ENCODE measurements at places on chromosomes 6 and 20.

DNA sequence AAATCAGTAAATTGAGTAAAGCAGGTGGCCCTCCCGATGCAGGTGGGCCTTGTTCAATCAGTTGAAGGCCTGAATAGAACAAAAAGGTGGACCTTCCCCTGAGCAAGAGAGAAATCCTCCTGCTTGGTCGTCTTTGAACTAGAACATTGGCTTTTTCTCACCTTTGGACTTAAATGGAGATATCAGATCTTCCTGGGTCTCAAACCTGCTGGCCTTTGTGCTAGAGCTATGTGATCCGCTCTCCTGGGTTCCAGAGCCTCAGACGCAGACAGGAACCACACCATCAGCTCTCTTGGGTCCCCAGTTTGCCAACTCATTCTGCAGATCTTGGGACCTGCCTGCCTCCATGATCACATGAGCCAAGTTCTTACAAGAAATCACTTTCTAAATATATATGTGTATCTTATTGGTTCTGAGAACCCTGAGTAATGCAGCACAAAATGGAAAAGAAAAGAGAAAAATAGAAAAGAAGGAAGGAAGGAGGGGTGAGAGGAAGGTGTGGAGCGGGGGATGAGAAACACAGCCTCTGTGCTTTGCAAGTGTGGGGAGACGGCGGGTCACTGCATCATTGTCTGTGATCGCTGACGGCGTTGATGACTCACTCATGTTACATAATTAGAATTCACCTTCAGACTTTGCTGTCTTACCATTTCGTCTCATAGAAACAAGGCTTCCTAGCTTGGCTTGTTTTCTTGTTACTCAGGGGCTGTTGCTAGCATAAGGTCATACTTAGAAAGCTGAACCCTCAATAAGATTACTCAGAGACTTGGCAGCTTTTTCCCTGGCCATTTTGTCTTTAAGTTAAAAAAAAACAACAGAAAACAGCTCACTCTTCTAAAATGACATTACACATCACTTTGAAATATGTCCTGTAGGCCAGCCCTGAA lies 85.7 kb upstream of the NEDD9 start:
- no peak for DNase-seq

- no peak for DNase-seq
These were observed 458.4 kb downstream of the CD83 start for GRCh38 chr6:14575961-14576360.

DNA sequence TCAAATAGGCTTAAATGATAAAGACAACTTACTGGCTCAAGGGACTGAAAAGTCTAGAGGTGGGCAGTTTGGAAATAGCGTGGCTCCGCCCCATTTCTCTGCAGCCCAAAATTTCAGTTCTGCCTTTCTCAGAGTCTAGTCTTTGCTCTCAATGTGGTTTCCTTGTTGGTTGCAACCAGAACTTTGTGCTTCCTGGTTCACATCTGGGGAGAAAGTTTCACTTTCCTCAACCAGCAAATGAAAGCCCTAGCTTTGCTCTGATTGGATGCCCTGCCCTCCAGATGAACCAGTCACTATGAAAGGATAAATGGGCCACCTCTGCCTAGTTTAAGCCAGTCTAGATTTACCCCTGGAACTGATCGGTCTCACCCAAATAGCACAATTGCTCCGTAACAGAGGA lies 14.9 kb downstream of the SYCP2L start:
- DNase-seq = no peak

GRCh38 chr20:8536262-8536618 lies 404.2 kb downstream of the PLCB1 start:
- DNase-seq = no peak

DNA sequence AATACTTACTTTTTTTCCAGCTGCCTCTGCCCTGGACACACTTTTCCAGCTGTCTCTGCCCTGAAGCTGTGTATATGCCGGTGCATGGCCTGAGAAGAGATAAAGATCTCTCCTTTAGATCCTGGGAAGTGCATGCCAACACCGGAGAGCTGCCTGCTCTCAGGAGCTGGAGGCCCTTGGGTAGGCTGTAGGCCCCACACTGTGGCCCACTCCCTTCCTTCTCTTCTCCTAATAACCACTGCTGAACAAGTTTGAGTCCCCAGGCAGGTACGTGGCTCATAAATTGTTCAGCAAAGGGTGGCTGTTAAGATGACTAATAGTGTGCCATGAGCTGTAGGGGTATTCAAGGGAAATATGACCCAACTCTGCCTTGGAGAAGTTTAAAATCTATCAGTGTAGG lies 102.5 kb downstream of the CD24 start:
- peak; percentile 74 for DNase-seq

GRCh38 chr6:137033828-137034227 lies 10.9 kb downstream of the IL20RA start:
- no peak for DNase-seq

DNA sequence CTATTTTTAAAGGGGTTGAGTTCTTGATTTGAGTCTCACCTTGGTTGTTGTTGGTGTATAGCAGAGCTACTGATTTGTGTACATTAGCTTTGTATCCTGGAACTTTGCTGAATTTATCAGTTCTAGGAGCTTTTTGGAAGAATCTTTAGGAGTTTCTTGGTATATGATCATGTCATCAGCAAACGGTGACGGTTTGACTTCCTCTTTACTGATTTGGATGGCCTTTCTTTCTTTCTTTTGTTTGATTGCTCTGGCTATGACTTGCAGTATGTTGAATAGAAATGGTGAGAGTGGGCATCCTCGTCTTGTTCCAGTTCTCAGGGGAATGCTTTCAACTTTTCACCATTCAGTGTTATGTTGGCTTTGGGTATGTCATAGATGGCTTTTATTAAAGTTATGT lies 64.0 kb downstream of the CDYL start:
- no peak for DNase-seq

DNA sequence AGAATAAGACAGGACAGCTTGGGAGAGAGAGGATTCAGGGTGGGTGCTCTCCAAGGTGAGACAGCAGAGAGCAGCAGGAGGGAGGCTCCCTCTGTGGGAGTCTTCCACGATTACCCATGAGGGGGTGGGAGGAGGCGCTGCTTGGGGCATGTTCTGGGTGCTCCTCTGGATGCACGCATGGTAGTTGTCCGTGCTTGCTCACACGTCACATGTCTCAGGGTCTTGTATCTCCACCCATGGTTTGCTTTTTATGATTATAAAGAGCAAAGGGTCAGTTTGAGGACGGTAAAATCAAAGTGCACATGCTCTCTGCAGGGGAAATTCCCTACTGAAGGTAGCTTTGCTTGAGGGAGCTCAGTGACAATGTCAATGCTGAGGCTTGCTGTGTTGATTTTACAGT lies 338.4 kb downstream of the THBS2 start:
- no peak for DNase-seq

GRCh38 chr6:98041921-98042320 lies 758.9 kb upstream of the MMS22L start:
- peak; percentile 87 for DNase-seq

DNA sequence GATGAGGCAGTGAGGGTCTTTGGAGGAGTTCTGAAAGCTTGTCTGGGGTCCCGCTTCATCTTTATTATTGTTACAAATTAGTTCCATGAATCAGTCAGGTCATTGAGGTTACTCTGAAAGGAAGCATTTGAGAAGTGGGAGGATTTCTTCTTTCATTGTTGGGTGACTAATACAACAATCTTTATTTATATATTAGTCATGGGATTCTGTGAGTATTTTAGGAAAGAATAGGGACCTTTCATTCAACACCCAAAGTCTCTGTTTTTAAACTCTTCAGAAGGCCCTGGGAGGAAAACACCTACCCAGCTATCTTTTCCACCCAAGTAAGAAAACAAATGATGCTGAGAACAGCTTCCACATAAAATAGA lies 98.3 kb downstream of the SOD2 start:
- DNase-seq = no peak

GRCh38 chr6:41798901-41799558 lies 11.5 kb downstream of the TOMM6 start:
- DNase-seq = no peak

DNA sequence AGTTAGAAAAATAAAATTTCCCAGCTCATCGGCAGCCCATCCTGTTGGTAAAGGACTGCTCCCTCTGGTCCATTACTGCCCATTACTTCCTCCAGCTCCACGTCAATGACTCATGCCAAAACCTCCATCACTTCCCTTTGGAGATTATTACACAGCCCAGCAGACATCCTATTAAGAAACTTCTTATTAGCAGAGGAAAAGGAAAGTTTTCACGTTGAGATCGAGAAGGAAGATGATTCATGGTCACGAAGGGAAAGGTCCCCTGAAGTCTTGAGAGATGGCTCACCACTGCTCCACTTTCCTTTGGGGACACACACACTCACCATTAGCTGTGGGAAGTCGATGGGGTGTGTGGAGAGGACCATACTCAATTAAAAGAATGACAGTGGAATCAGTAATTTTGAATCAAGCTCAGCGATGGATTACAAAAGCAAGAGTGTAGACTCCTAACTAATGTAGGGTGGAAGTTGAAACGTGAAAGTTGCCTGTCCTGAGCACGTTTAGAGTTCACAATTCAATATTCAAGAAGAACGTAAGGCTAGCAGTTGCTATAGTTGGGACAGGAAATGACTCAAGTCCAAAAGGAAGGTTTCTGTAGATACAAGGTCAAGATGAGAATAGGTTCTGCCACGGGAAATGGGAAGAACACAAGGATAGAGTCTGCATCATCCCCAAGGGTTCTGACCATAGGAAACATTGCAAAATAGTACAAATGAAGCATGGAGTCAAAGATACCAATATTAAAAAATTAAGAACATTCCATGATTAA lies 21.6 kb downstream of the SASH1 start:
- DNase-seq = no peak

GRCh38 chr6:75094614-75095200 lies 111.1 kb downstream of the COL12A1 start:
- DNase-seq = no peak

DNA sequence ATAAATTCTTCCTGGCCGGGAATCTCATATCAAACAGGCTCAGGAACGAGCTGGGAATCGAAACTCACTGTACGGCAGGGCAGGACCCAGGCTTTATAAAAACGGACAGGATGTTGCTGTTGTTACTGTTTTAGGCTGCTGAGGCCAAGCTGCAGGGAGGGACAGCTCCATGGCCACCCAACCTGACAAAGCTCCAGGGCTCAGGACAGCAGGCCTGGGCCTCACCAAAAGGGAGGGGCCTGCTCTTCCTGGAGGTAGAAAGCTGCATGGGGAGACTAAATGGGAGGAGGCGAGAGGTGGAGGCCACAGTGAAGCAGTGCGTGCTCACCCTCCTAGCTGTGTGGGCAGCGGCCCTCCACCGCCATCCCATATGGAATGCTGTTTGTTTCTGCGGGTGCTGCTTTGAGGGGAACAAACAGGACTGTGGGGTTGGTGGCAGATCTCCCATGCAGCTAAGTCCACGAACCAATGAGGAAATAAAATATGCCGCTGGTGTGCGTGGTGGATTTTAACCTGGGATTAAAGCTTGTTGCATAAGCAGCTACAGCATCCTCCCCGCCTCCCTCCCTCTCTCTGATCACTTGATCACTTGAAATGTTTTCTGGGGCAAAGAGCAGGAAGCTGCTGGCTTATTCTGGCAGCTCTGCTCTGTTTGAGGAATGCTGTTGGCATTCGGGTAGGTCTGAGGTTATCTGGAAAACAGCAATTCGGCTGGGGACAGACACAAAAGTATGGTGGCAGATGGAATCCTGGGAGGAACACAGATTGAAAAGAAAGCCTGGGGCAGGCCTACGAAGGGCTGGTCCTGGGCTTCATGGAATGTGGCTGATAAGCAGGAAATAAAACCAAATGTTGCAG lies 2.4 kb upstream of the ZMYND8 start:
- peak; percentile 94 for DNase-seq

DNA sequence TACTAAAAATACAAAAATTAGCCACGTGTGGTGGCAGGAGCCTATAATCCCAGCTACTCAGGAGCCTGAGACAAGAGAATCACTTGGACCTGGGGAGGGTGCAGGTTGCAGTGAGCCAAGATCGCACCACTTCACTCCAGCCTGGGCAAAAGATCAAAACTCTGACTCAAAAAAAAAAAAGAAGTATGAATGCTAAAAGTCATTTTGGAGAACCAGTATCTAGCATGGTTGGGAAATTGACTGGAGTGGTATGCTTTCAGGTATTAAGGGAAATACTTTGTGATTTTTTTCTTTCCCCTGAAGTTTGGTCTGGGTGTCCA lies 30.1 kb downstream of the PCMT1 start:
- no peak for DNase-seq

- DNase-seq = no peak
These were observed 14.6 kb downstream of the SAYSD1 start for GRCh38 chr6:39100358-39100757.

DNA sequence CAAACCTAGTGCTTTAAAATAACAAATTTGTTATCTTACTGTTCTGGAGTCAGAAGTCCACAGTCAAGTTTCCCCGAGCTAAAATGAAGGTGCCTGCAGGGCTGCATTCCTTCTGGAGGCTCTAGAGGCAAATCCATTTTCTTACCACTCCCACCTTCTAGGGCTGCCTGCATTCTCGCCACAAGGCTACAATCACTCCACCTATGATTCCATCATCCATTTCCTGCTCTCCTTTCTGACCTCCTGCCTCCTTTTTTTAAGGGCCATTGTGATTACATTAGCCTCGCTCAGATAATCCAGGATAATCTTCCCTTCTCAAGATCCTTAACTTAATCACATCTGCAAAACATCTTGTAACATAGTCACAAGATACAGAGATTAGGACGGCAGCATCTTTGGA lies 42.4 kb upstream of the SIRT5 start:
- peak; percentile 17 for DNase-seq

GRCh38 chr6:138422861-138423260 lies 18.8 kb downstream of the HEBP2 start:
- no peak for DNase-seq

DNA sequence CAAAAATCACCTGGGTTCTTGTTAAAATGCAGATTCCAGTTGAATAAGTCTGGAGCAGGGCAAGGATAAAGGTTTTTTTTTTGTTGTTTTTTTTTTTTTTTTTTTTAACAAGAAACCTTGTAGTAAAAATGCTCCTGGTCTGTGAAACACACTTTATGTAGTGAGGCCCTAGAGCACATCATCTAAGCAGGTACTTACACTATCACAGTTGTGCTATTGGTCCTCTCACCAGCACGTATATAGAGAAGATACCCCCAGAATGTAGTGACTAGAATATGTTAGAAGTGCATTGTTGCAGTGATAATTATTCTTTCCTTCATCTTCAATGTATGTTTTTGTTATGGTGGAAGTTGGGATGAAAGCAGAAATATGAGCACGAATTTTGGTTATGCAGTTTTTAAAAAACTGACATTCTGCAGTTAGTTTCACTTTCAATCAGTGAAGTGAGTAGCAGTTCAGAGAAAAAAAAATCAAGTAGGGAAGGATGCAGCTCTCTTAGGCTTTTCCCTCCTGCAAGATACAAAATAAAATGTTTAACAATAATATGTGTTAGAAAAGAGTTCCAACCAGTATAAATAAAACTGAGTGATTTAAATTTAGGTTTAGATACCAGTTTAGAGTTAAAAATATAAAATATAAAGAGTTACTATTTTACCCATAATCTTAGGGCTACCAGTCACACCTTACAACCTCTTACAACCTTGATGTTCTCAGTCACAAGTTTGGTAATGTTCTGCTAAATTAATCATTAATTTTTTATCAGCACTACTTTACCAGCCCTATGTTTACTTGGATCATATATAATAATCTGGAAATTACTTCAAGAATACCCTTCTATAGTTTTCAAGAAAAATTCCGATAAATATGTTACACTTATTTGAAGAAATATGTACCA lies 9.2 kb upstream of the DEFB113 start:
- DNase-seq = no peak

GRCh38 chr6:150334790-150335783 lies 33.7 kb upstream of the IYD start:
- peak; percentile 18 for DNase-seq
